Activated CD4-positive, alpha-beta T cell treated with anti-CD3 and anti-CD28 coated beads for 24 hours (primary cell): ENCODE measurements at places on chromosomes 13 and 19.

- peak; percentile 55 for DNase-seq
Observed at GRCh38 chr19:18469069-18469846, 31.3 kb upstream of the ISYNA1 start.

DNA sequence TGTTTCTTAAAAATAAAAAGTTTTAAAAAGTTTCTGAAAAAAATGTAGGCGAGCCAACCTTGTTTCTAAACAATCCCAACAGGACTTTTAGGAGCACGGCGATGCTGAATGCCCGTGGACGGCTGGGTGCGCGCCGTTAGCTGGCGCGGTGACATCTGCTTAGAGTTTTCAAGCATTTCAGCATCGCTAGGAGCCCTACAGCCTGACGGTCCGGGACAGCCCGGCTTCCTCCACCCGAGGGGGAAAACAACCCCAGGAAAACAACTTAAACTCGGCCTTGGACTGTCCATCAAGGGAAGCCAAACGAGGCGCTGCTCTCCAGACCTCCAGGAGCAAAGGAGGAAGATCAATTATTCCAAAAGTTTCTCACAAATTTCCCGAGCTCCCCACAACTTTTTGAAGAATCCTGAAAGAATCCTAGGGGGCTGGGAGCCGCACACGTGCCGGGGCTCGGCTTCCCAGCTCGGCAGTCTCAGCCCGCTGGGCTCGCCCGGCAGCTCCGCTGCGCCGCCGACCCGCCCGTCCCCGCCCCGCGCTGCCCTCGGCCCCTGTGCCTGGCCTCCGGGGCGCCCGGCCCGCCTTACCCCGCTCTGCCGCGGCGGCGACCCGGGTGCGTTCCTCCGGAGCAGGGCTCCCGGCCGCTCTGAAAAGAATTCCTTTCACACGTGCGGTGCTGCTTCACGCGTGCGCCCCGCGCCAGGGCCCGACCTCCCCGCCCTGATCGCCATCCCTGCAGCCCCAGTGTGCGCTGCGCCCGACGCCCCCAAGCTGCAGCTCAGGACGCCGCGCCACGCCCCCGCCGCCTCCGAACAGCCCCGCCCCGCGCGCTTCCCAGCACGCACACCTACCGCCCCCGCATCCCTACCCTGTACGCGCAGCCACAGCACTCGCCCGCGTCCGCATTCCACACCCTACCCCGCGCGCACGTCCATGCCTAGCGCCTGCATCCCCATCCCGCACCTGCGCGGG is at the start of gene GJA3:
Gene GJA3 (minus strand): TSS at position 747 of the 969 bp plus-strand sequence. CDS start 17,764 bp downstream, outside the sequence.
- peak; percentile 58 for DNase-seq

GRCh38 chr19:31529121-31529520 is 179.9 kb upstream of the TSHZ3 start:
- no peak for DNase-seq

- no peak for DNase-seq
Observed at GRCh38 chr19:7863157-7863970, 10.8 kb downstream of the PRR36 start.

DNA sequence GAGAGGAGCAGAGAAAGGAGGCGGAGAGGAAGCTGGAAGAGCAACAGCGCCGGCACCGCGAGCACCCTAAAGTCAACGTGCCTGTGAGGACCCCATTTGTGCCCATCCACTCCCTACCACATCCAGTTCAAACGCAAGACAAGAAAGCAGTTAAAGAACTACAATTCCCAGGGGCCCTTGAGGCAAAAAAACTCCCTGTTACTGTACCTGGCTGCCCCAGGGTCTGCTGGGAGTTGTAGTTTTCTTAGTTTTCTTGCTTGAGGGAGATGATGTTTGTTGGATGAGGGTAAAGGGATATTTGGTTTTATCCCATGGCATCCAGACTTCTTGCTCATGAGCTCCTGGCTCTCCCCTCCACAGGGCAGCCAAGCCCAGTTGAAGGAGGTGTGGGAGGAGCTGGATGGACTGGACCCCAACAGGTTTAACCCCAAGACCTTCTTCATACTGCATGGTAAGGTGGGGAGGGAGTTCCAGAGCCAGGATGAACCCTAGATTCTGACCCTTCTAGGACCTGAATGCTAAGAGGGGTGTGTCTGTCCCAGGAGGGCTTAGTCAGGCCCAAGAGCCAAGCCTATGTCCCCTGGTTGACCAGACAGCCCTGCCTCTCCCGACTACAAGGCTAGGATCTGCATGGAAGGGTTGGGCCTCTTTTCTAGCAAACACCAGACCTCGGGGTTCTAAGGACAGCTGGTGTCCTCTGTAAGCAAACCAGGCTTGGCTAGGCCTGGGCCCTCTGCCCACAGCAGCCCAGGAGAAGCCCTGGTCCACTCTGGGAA is 13.2 kb downstream of the NUCB1 start:
- no peak for DNase-seq

- DNase-seq = no peak
Observed at GRCh38 chr19:39327363-39328045, 6.8 kb upstream of the LRFN1 start.

GRCh38 chr13:113089693-113090414 is 15.7 kb upstream of the F7 start:
- DNase-seq = no peak

DNA sequence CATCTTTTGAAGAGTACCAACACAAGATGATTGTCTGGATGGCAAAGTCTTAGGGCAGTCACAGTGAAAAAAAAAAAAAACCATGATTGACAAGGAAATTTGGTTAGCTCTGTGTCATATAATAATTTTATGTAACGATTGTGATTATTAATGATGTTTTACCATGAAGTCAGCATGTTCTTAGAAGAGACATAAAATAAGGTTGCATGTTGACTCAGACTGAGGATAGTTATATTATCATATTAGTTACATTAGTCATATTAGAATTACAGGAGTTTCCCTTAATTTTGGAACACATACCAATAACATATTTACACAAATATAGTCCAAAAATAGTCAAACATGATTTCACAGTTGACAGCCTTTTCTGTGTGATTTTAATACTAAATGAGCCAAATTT is 5.7 kb downstream of the ZNF431 start:
- DNase-seq = no peak

- DNase-seq = no peak
Observed at GRCh38 chr13:113618455-113618854, 33.9 kb downstream of the TFDP1 start.

- DNase-seq = no peak
Observed at GRCh38 chr13:99158846-99159245, 41.8 kb upstream of the UBAC2 start.

DNA sequence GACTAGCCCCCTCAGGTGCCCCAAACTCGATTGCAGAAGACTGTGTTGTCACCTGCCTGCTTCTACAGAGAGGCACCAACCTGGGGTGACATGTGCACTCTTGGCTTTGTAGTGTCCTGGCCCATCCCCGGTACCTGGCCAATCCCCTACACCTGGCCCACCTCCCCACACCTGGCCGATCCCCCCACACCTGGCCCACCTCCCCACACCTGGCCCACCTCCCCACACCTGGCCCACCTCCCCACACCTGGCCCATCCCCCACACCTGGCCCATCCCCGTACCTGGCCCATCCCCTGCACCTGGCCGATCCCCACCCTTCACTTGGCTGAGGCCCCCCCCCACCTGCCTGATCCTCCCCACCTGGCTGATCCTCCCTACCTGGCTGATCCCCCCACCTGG is 25.4 kb downstream of the ATP11A start:
- DNase-seq = no peak

DNA sequence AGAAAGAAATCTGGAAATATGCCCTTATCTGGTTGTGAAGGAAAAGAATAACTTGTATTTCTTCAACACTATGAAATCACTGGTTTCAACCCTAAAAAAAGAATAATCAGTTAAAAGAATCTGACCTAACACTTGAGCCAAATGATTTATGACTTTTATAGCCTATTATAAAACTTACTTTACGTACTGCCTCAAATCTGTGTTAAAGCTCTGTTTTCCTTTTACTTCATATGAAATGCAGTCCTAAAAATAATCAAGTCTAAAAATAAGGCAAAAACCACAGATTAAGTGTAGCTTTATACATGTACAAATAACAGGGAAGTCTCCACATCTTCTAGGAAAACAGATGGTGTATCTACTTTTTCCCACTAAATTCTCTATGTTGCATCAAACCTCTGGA is 101.3 kb downstream of the VWA8 start:
- DNase-seq = no peak

- no peak for DNase-seq
Observed at GRCh38 chr19:17829855-17830566, 8.7 kb upstream of the INSL3 start.

GRCh38 chr13:109476001-109476400 is 310.4 kb downstream of the IRS2 start:
- no peak for DNase-seq

DNA sequence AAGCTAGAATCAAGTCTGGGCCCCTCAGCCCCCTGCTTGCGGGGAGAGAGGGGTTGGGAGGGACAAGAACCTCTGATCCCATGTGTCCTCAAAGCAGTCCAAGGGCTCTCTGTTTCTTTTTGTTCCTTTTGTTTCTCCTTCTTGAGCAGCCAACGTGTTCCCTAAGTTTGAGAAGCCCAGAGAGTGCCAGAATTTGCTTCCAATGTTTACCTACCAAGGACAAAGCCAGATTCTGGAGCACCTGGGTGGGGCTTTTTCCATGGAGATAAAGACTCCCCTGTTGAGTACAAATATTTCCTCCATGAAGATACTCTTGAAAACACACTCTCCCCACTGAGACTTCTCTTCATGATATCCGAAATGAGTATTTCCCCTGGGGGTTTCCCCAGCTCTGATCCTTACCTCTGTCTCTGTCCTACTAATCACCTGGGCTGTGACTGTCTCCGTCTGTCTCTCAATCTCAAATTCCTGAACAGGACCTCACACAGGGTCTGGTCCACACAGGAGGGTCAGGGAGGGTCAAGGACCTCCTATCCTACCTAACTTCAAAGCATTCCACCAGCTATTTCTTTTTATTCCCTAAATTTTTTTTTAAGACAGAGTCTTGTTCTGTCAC is 27.4 kb downstream of the CD177 start:
- DNase-seq = no peak

- no peak for DNase-seq
Observed at GRCh38 chr19:47518139-47518538, 3.3 kb upstream of the NAPA start.

DNA sequence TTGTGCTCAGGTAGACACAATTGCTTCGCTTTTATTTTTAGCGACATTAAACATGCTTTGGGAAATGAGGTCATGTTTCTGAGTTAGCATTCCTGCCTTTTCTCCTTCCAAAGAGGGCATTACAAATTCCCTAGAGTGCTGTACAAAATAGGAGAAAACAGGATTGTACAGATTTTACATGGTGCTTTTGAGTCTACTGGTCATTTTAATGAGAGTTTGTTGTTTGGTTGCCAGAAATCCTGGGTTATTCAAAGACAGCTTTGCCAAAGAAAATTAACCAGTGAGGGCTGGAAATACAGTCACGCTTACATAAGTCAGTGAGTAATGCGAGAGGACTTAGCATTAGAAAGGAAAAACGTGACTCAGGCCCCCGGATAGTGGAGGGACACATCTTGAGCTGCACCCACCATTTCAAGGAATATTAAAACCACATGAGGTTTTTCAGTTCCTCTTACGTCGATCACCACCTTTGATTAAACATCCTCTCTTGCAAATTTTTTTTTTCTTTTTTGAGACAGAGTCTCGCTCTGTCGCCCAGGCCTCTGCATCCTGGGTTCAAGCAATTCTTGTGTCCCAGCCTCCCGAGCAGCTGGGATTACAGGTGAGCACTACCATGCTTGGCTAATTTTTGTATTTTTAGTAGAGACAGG is 55.4 kb downstream of the SACS start:
- DNase-seq = peak; percentile 59

- no peak for DNase-seq
Observed at GRCh38 chr19:47002106-47002766, 17.4 kb upstream of the NPAS1 start.

- no peak for DNase-seq
Observed at GRCh38 chr19:35352177-35352447, 4.4 kb downstream of the FFAR1 start.

- no peak for DNase-seq
Observed at GRCh38 chr13:110227864-110228643, 78.9 kb downstream of the COL4A1 start.

- no peak for DNase-seq
Observed at GRCh38 chr13:57716295-57716694, 84.8 kb downstream of the PCDH17 start.

DNA sequence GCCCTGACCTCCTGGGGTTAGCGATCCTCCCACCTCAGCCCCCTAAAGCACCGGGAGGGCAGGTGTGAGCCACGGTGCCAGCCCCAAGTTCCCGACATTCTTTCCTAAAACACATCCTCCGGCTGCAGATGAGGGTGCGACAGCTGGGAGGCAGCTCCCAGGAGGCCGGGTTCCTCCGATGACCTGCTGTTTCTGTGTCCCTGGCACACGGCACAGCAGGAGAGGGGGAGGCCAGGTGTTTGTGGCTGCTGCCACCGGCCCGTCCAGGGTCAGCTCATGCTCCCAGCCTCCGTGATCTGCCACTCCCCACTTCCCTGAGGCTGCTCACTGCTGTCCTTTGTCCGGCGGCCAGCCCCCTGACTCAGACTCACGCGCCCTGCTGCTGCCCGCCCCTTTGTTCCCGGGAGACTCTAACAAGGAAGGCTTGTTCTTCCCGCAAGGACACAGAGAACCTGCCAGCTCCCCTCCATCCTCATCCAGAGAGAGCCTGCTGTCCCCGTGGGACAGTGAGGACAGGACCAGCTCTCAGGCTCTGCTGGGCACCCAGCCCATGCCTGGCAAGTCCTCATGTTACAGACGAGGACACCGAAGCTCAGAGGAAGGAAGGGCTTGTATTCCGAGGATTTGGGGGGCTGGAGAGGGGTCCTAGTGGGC is 10.6 kb upstream of the MADCAM1 start:
- DNase-seq = no peak

DNA sequence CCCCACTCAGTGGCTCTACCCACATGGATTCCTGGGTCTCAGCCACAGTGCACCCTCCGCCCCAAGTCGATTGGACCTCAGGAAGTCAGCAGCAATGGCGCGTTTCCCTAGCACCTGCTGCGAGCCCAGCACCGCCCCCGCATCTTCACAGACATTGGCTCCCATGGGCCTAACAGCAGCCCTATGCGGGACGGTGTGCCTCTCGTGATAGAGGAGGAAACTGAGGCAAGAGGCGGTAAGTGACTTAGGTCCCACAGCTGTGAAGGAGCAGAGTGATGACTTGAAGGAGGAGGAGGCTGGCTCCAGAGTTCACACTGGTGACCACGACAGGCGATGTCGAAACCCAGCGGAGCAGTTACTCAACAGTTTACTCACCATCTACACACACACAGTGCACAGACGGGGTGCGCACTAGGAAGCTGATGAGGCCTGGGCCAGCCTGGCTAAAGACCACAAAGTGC is 104.5 kb upstream of the SOX1 start:
- no peak for DNase-seq
